ENCODE measurements at places on chromosomes 7 and 10. TPM values are rescaled to one million over a fixed set of nuclear protein-coding genes. Genes with fewer than 3 reads are reported as not detected.

- no peak for DNase-seq
Measured at GRCh38 chr10:25049966-25050365, 33.6 kb downstream of the THNSL1 start.

DNA sequence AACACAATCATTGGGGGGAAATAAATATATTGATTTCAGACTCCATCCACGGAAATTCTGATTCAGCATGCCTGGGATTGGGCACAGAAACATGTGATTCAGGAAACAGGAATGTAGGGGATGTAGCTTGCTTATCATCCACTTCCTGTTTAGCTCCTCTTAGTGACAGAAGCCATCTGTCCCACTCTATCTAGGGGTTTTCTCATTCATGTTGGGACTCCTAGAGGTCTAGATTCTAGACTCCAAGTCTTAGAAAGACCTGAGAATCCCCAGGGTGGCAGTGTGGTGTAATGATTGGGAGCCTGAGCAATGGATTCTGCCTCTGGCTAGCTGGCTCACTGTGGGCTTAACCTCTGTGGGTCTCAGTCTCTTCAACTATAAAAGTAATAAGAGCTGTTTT lies 67.9 kb downstream of the CDK1 start:
- DNase-seq: peak; percentile 57

GRCh38 chr7:80496586-80496985 lies 15.3 kb downstream of the GNAT3 start:
- peak; percentile 21 for DNase-seq

DNA sequence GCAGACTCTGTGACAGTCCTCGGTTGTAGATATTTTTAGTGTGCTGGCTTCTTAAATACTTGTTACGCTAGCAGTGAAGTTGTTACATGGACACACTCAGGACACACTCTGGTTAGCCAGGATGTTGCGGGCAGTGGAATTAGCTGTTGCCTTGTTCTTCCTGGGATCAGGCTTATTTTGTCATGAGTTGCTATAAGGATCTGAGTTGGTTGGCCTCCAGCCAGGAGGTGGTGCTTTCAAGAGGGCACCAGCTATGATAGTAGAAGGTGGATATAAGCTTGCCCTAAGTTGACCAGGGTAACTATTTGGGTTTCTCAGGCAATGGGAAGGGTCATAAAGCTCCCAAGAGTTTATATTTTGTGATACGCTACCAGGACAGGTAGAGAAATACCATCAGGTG lies 150.1 kb upstream of the C1GALT1 start:
- DNase-seq: no peak

DNA sequence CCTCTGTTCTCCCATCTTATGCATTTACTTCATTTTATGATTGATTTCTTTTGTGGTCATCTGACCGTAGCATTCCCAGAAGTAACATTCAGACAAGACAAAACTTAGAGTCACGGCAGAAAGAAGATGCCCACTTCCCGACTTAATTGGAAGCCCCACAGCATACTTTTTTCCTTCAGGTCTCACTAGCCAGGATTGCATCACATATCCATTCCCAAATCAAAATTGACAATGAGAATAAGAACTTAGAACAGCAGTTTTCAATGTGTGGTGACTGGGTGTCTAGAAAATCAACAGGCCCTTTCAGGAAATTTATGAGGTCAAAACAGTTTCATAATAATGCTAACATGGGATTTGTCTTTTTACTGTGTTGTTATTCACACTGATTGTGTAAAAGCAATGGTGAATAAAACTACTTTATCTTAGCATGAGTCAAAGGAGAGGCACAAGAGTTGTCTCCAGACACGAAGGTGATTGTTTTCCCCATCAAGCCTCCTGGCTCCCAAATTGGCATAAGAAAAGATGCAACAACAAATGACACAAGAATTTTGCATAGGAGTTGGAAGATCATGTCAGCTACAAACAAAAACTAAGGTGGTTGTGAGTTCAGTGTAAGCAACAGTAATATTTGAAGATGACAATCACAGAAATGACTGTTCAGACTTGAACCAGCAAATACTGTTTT lies 493.9 kb downstream of the HTR7 start:
- no peak for DNase-seq

RTKN2 gene
- total RNA-seq: under 0.01 TPM

DNA sequence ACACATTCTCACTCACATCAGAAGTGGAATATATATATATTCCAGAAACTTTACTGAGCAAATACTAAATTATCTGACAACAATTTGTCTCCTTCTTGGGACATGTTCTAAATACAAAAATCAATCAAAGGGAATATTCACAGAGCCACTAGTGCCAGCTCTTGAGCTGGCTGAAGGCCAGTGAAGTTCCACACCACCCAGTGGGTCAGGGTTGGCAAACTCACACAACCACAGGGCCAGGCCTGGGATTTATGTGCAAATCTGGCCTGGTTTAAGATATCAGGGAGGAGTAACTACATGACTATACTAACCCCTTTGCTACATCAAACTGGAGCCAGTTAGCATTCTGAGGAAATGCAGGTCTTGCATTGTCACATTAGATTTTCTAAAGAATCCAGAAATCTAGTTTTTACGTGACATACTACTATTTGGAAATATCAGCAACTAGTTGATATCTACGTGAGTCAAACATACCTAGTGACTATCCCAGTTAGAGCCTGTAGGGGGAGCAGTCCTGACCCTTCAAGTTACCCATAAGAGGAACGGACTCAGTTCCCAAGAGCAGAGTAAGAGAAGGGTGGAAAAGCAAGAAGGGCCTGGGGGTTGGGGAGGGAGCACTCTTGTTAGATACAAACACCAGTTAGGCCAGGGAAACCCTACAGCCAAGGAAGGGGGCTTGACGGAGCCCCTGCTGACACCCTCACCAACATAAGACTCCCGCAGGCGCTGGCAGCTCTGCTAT lies 600.4 kb downstream of the KCNMA1 start:
- peak; percentile 30 for DNase-seq

DNA sequence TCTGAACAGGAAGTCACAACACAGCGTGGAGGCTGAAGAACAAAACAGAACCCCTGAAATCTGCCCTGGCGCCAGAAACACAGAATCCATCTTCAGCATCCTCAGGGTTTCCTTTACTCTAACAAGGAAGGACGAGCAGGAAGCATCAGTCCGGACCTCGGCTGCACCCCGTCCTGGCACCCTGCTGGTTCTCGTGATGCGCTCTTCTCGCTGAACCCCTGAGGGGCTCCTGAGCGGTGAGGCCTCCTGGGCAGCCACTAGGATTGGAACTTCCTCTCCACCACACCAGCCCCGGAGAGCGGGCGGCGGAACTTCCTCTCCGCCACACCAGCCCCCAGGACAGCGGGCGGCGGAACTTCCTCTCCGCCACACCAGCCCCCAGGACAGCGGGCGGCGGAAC lies 461.9 kb downstream of the PTPRN2 start:
- no peak for DNase-seq

NRBF2 gene
- 18.8 TPM for total RNA-seq

SGPL1 gene
- 15.9 TPM for total RNA-seq

DNA sequence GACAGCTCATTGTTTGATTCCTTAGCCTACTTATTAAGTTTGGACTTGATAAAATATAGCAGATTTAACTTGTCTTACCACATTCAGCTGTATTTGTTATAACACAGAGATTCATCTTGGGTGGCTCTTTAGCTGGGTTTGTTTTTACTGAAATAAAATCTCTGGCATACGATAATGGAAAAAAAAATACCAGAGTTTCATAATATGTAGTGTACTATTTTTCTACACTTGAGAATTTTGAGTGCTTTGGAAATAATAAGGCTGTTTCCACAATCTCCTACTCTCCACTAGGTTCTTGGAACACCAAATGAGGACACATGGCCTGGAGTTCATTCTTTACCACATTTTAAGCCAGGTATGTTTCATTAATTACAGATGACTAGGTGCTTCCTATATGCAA lies 218.6 kb upstream of the FZD1 start:
- no peak for DNase-seq

- DNase-seq: no peak
Measured at GRCh38 chr10:114577133-114577532, 80.9 kb downstream of the ABLIM1 start.

CHST15 gene
- total RNA-seq: 72.9 TPM

SFMBT2 gene
- 1.9 TPM for total RNA-seq

DNA sequence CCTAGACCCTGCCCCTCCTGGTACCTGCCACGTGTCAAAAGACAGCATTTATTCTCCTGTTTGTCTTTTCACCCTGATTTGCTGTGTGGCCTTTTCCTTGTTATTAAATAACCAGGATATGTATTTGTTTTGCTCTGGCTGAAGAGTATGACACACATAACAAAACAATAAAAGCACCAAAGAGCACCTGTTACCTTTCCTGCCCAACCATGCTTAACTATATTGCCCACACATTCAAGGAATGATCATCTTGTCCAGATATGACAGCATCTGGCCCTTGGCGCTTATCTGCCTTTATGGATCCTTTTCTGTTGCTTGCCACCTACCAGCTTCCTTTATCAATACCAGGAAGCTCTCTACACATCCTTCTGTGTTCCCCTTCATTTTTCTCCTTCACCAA lies 357.7 kb downstream of the FGFR2 start:
- no peak for DNase-seq

EBLN1 gene
- not detected for total RNA-seq

- DNase-seq: no peak
Measured at GRCh38 chr7:130360518-130360917, 15.9 kb downstream of the CPA5 start.

CFAP46 gene
- total RNA-seq: 0.76 TPM

GRCh38 chr10:58952162-58952601 lies 224.3 kb upstream of the PHYHIPL start:
- no peak for DNase-seq

Data from dermis microvascular lymphatic vessel endothelial cell (primary cell).